ENCODE measurements at places on chromosomes 7 and 10. TPM values are rescaled to one million over a fixed set of nuclear protein-coding genes. Genes with fewer than 3 reads are reported as not detected.

DNA sequence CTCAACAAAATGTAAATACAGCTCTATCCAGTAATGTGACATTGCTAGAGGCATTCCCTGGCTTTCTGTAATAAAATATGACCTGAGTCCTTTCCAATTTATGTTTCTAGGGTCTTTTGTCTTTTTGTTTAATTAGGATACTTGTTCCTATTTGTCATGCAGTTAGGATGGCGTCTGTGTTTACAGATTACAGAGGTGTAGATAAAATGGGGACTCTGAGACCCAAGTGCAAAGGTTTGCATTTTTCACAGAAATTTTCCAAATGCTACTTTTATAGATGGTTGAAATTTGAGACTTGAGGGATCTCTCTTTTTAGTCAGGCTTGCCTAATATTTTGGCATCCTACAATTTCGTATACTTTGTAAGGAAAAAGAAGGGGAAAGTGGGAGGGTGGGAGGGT lies 332.4 kb downstream of the PTEN start:
- DNase-seq = no peak

DNA sequence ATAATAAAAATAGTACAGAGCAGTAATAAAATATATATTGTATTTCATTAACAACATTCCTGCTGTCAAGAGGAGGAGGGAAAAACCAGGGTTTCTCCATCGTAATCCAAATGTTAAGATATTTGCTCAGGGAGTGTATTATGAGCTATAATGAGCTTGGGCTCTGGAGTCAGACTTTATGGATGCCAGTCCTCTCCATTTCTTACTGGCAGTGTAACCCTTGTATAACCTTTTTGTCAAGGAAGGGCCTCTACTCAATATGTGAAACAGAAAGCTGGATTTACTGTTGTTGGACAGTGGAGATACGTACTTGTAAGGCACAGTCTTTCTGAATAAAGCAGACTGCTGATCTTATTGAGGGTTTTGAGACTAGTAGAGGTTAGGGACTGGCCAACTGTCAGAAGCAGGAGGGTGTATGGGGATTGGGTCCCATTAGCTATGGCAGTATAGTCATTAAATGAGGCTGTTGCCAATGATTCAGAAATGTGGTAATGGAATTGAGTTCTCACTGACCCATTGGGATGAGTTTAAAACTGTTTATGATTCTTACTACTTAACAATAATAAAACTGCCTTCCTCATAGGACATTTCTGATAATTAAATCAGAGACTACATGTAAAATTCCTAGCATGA lies 56.5 kb downstream of the ZNF277 start:
- DNase-seq = no peak

DNA sequence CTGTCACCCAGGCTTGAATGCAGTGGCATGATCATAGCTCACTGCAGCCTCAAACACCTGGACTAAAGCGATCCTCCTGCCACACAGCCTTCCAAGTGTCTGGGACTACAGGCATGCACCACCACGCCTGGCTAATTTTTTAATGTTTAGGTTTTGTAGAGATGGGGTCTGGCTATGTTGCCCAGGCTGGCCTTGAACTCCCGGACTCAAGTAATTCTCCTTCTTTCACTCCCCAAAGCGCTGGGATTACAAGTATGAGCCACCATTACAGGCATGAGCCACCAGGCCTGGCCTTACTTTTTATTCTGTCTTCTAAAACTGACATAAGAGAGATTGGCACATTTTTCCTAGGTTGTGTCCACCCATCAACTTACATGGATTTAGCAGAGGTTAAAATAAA lies 33.3 kb downstream of the TACC2 start:
- DNase-seq = no peak

TMEM236 gene
- polyA plus RNA-seq = 0.09 TPM

DNA sequence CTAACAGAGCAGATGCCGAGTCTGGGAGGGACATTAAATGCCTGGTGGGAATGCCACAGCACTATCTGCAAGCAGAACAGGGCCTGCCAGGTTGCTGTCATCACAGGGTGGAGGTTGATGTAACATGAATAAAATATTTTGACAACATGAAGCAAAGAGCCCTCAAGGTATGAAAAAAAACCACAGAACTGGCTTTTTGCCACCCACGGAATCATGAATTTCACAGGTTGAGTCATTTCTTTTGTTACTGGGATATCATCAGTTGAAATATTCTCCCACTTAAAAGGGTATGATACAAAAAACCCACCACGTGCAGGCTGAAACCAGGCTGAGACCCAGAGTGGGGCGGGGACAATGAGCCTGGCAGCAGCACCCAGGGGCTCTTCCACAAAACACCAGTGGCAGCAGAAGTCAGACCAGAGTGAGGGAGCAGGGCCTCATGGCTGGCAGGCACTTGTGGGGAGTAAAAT lies 220.1 kb downstream of the TNS3 start:
- no peak for DNase-seq

AKR1C8 gene
- polyA plus RNA-seq = not detected

PRF1 gene
- 1.4 TPM for polyA plus RNA-seq

DNA sequence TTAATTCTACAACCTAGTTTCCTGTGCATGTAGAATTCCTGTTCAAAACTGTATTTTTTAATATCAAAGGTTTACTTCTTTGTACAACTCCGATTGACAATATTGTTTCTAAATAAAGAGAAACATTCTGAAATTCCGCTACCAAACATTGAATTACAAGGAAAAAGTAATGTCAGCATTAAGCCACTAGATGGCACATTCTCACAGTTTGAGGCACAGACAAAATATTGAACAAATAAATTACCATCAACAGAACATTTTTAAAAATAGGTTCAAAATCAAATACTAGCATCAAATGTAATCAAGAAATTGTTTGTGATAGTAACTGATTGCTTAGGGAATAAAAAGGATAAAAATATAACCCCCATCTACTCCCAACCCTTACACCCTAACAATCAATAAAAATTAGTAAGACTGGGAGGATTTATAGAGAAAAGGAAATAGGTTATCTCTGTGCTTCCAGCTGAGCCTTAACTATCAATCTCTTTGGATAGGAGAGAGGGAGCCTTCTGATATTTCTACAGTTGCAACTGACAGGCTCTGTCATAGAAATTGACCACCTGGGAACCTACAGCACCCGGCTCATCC lies 86.6 kb upstream of the C7orf33 start:
- DNase-seq = no peak
